ENCODE measurements at places on chromosomes 2 and 18. TPM values are rescaled to one million over a fixed set of nuclear protein-coding genes. Genes with fewer than 3 reads are reported as not detected.

- H3K4me1 ChIP-seq: no peaks in the 10 kb centered on the region
- no peaks in the 10 kb centered on the region for H3K27me3 ChIP-seq
- peaks cover 1% of the 10 kb centered on the region for H3K36me3 ChIP-seq
- no peak overlapping the region for H3K4me3 ChIP-seq
- no peak overlapping the region for H3K27ac ChIP-seq
These were observed 317.9 kb downstream of the STK39 start for GRCh38 chr2:167929484-167929883.

DNA sequence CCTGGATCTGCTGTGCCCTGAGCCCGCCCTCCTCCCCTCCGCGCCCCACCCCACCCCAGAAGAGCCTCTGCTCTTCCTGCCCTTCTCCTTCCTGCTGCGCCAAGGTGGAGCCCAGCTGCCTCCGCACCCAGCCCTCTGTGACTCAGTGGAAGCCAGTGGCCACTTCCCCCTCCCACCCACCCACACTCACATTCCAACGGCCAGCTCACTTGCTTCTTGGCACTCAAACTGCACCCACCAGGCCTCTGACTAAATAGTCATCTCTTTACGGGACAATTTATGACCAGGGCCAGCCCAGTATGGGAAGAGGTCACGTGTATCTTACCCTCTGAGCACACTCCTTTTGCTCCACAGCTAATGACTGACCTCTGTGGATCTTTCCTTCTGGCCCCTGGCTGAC, 150.4 kb upstream of the SLC1A4 start:
- DNase-seq: no peak
- no peak overlapping the region for H3K4me3 ChIP-seq
- H3K36me3 ChIP-seq: no peaks in the 10 kb centered on the region
- H3K27me3 ChIP-seq: no peaks in the 10 kb centered on the region

GRCh38 chr2:12050396-12050795, 304.0 kb downstream of the LPIN1 start:
- no peaks in the 10 kb centered on the region for H3K36me3 ChIP-seq
- no peak for DNase-seq
- H3K27me3 ChIP-seq: no peaks in the 10 kb centered on the region
- peaks cover 19% of the 10 kb centered on the region for H3K4me1 ChIP-seq
- no peak overlapping the region for H3K27ac ChIP-seq

GRCh38 chr2:193428336-193428818, 1233.6 kb upstream of the TMEFF2 start:
- DNase-seq: no peak
- no peaks in the 10 kb centered on the region for H3K27me3 ChIP-seq
- no peak overlapping the region for H3K4me3 ChIP-seq
- no peak overlapping the region for H3K27ac ChIP-seq

DNA sequence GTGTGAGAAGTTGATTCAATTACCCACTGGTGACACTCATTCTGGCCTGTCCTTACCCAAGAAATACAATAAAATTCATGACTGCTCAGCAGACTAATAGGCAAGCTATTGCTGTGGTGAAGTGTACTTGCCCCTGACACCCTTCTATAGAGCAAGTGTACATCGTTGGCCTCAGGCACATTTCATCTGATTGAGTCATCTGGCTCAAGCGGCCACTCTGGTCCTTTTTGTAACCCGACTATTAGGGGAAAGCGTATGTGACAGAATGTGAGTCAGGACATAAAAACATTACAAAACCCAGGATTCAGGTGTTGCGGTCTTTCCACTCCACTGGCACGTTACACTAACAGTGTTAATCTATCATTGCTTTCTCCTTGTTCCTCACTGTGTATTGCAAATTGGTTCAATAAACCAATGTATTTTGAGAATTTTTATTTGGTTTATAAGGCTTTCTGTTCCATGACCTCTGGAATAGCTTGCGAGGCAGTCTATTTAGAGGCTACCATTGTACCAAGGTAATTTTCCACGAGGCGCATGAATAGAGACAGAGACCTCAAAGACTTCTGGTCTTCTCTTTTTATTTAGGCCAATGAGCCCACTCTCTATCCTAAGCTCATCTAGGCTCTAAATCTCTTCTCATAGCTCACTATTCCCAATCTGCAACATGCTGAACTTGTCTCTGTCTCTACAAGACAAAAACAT, 10.2 kb upstream of the TTC32 start:
- H3K4me3 ChIP-seq: no peak overlapping the region
- H3K27me3 ChIP-seq: no peaks in the 10 kb centered on the region
- peaks cover 14% of the 10 kb centered on the region for H3K36me3 ChIP-seq
- no peak overlapping the region for H3K27ac ChIP-seq
- H3K4me1 ChIP-seq: no peaks in the 10 kb centered on the region
- DNase-seq: no peak

- H3K27me3 ChIP-seq: no peaks in the 10 kb centered on the region
- H3K4me3 ChIP-seq: no peak overlapping the region
- H3K36me3 ChIP-seq: no peaks in the 10 kb centered on the region
- no peak overlapping the region for H3K27ac ChIP-seq
- H3K4me1 ChIP-seq: no peaks in the 10 kb centered on the region
These were observed 1089.5 kb downstream of the LRP1B start for GRCh38 chr2:141041281-141041680.

Gene GPR45
- total RNA-seq: not detected

Gene C2orf80
- total RNA-seq: not detected

GRCh38 chr2:37243435-37243834, 12.0 kb downstream of the NDUFAF7 start:
- peaks cover 31% of the 10 kb centered on the region for H3K36me3 ChIP-seq
- no peak overlapping the region for H3K27ac ChIP-seq
- H3K27me3 ChIP-seq: no peaks in the 10 kb centered on the region
- peaks cover 3% of the 10 kb centered on the region for H3K4me1 ChIP-seq

Gene HMSD
- 1.8 TPM for total RNA-seq

Gene RGPD4
- 0.64 TPM for total RNA-seq

Gene KCNS3
- total RNA-seq: not detected

Measured in activated naive CD8-positive, alpha-beta T cell treated with anti-CD3 and anti-CD28 coated beads for 36 hours (primary cell).